ENCODE measurements at places on chromosomes 7 and 10.
A peak's percentile ranks its signal among the peaks of the same experiment; 100 is the strongest.

DNA sequence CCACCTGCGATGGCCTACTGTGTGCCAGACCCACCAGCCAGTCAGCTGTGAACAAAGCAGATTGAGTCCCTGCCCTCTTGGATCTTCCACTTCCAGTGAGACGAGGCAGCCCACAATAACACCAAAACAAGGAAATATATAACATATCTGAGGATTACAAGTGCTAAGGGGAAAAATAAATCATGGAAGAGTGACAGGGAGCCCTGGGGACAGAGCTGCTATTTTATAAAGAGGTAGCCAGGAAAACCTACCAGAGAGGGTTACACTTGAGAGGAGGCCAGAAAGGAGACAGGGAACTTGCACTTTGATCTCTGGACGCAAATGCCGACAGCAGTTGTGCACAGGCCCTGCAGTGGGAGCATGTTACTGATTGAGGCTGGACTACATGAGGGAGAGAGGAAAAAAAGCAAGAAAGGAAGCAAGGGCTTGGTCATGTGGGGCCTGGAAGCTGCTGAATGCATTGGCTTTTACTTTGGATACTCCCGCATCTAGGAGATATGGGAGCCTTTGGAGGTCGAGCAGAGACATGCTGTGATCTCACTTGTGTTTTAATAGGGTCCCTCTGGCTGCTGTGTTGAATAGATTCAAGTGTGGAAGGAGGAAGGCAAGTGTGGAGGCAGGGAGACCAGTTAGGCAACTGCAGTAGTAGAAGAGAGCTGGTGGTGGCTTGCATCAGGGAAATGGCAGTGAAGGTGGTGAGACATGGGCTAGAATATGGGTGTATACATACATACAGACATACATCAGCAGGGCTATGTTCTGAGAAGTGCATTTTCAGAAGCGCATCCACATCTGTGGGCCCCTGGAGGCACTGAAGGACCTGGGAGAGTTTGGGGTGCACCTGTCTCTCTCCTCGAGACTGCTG is 26.2 kb downstream of the MINDY4 start:
- no peak for DNase-seq

GRCh38 chr10:8187171-8187666 is 132.7 kb downstream of the GATA3 start:
- no peak for DNase-seq

GRCh38 chr7:84847790-84848189 is 339.1 kb downstream of the SEMA3D start:
- peak; percentile 5 for DNase-seq

DNA sequence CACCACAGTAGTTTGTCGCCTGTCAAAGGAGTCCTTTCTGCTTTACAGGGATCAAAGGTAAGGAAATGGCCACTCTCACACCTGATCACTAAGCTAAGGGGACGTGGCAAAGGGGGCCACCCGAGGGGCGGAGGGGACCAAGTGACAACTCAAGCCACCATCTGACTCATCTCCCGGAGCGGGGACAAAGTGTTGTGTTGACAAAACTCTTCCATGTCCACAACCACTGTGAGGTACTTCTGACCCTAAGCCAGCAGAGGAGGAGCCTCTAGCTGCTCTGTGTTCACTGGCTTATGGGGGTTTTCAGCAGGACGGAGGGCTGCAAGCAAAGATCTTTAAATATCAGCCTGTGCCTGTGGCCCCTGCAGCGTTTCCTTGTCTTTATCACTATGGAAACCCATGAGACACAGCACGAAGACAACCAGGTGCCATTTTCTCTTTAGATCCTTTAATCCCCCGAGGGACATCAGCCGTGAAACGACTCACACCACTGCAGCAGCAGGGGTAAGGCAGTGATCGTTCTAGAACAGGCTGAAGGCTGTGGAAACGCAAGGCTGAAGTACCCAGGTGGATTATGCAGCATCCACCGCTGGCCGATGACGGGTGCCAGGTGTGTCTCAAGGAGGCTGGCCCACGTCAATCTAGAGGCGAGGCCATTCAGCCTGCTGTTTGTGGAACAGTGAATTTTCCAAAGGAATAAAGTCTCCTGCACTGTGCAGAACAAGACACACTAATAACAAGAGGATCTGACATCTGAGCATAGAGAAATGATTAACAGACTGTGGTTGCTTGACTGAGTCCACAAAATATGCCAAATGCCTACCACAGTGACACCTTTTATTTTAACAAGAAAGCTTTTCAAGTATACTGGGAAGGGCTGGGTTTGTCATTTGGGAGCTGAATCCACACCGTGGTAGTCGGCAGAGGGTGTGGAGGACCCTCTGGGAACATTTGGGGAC is 26.6 kb upstream of the DDC start:
- DNase-seq, result no peak

DNA sequence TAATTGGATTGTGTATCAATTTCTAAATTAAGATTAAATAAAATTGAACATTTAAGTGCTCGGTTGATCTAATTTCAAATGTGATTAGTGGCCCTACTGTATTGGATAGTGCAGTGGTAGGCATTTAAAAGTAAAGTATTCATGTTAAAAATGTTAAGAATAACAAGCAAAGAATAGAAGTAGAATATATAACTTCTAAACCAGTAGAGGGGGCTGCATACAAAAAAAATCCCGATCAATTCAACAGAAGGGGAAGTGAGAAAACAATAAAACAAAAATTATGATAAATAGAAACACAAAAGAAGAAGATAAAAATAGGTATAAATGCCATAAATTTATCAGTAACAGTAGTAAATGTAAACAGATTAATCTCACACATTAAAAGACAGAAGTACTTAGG is 24.9 kb upstream of the WDFY4 start:
- DNase-seq, result no peak
